ENCODE measurements at places on chromosomes 5 and 9.

GRCh38 chr9:22037954-22038690 is 29.0 kb upstream of the CDKN2B start:
- no peak for DNase-seq

- DNase-seq = peak; percentile 34
Observed at GRCh38 chr5:31855134-31856040, 216.5 kb downstream of the PDZD2 start.

- DNase-seq = no peak
Observed at GRCh38 chr9:70813141-70813540, 308.3 kb downstream of the TRPM3 start.

DNA sequence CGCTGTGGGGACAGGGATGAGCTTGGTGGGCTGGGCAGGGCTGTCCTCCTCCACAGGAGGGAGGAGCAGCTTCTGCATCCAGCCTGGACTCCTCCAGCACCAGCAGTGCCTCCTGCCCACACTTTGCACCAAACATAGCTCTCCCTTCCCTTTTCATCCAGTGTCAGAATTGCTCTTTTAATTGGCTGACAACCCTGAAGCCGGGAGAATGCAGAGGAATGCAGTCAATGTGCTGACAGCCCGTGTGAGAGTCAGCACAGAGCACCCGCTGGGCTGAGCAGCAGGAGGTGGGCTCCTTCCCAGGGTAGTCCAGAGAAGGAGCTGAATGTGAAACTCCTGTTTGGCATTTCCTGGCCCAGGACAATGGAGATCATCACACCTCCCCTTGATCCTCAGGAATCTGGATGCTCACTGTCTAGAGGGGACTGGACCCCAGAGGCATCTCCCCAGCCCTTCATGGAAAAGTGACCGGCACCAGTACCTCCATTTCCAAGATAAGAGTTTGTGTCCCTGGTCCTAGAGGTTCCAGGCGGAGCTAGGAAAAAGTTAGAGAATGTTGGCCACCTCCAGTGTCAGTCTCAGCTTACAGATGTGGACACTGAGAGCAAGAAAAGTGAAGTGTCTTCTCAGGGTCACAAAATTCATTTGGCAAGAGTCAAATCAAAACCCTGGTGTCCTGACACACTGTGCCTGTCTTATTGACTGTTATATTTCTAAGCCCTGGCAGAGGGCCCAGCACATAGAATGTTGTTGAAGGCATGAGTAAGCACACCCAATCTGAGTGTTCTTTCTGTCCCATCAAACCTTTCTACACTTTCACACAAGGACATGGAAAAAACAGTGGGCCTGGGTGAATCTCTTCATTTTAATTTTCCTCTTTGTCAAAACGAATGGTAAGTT is 202.1 kb downstream of the SNX18 start:
- no peak for DNase-seq

GRCh38 chr5:150112201-150113046 is 26.1 kb upstream of the CSF1R start:
- DNase-seq = no peak

DNA sequence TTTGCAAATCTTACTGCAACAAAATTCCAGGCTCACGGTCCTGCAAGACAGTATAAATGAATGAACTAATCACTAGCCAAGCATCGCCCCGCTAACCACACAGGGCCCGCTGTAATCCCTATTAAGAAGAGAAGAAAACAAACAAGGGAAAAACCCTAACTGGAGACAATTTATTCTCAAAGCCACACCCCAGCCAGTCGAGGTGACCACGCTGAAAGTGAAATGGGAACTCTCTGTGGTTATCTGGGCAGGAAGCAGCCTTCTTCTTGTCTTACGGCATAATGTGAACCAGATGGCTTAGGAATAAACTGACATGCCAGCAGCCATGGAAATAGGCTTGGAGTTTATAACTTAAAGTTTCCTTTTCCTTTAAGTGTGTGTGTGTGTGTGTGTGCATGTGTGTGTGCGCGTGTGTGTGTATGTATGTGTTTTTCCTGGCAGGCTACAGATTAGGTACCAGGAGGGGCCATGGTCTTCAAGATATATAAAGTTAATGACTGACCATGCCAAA is 120.2 kb downstream of the SEMA6A start:
- DNase-seq = no peak

GRCh38 chr9:133121915-133122550 is 993 bp upstream of the RALGDS start:
- no peak for DNase-seq

- no peak for DNase-seq
Observed at GRCh38 chr5:133565993-133566392, 46.3 kb downstream of the FSTL4 start.

- DNase-seq = no peak
Observed at GRCh38 chr9:85216601-85217000, 525.2 kb downstream of the AGTPBP1 start.

GRCh38 chr5:16810208-16810854 is 125.8 kb downstream of the MYO10 start:
- DNase-seq = no peak

DNA sequence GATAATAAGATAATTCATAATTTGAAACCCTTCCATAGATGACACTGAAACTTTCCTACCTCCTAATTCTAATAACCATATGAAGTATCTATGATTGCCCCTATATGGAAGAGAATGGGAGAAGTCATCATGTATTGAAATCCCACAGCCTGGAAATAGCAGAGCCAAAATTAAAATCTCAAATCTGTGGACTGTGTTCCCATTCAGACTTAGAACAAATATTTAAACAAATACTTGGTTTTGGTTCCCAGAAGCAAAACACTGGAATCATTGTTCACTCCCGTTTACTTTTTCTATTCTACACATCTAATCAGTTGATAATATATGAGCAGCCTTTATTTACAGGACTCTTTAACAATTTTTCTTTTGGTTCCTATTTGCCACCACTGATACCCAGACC is 92.6 kb upstream of the PTPRD start:
- no peak for DNase-seq

DNA sequence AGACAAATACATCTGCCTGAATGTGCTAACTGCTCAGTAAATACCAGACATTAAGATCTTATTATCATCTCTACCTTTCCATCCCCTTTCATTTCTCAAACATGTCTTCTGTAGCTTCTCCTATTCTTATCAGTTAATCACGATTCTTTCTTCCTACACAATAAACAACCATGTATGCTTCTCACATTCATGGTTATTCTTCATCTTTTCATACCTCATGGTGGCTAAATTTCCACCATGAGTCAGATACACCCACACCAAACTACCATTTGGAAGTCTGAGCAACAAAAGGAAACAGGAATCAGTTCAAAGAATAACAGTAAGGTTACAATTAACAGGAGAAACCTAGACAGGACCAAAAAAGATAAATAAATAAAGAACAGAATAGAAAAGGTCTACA is 7.7 kb downstream of the ZNF622 start:
- no peak for DNase-seq

DNA sequence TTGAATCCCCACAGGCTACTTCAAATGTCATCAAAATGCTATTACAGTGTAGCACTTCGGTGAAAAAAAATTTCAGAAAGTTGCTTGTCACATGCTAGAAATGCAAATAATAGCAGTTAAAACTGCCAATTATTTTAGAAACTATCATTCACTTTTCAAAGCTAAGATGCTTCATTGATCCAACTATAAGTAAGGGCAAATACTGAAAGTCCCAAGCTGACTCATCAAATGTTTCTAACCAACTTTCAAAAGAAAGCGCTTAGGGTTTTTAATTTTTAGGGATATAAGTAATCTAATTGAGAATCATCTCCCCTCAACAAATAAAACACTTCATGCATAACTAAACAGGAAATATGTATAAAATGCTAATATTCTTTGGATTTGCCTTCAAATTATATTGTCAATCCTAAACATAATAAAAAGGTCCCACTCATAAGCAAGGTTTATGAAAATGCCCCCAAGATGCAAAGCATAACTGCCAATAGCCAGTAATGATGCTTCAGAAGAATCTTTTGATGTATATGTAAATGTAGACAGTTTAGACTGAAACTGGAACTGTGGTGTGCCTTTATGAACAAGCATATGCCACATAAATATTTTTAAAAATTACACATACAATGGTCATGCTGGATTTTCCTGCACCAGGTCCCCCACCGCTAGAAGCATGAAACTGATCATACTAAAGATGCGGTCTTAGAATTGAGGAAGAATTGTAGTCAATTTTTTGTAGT is 12.2 kb downstream of the ACTL7A start:
- no peak for DNase-seq

DNA sequence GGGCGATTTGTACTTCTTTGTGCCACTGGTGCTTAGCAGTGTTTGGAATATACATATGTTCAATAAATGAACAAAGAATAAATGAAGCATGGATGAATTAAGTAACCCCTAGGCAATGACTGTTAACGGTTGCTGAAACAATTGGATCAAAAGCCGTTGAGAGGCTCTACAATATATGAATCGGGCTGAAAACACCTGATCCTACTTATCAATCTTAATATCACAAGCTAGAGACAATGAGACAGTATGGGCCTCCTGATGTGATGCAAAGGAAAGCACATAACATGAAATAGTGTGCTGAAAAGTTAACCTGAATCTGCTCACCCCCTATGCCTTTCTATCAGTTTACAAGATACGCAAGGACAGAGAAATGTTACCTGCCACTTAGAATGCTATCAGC is 410.3 kb upstream of the RGMB start:
- DNase-seq = no peak

DNA sequence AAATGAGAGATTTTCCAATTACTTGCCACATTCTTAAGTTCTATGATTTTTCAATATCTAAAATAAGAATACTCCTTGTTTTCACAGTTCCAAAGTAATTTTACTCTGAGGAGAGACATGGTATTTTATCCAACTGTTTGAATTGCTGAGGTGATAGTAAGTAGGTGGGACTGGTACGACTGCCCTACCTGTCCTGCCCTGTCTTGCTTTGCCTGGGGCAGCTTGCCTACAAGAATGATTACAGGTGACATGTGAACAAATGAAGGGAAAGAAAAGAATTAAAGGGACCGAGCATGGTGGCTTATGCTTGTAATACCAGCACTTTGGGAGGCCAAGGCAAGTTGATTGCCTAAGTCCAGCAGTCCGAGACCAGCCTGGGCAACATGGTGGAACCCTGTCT is 41.6 kb upstream of the HMGCS1 start:
- no peak for DNase-seq

- DNase-seq = no peak
Observed at GRCh38 chr5:142830241-142831008, 60.2 kb downstream of the ARHGAP26 start.

- DNase-seq = no peak
Observed at GRCh38 chr5:44729536-44729935, 79.2 kb upstream of the MRPS30 start.

GRCh38 chr5:145925803-145926202 is 10.6 kb upstream of the SH3RF2 start:
- DNase-seq = no peak

DNA sequence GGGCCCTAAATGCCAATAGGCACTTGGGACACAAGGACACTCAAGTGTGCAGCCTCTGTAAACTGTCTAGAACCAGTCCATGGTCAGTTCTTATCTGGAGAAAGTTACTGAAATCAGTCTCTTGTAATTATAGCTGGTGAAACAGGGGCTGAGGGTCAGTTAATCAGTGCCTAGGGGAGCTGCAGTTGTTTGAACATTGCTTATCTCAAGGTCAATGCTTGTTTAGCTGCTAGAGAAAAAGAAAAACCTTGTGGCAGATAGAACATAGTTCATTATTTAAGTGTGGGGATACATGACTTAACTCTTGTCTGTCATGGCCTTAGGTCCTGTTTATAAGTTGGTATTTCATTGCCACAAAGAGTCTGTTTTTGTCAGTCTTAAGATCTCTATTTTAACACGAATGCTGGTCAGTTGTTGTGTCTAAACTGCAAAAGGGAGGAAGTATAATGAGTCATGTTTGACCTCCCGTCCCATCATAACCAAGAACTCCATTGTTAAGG is 108.0 kb downstream of the STARD4 start:
- no peak for DNase-seq

- no peak for DNase-seq
Observed at GRCh38 chr5:54278036-54278830, 32.1 kb downstream of the ARL15 start.

DNA sequence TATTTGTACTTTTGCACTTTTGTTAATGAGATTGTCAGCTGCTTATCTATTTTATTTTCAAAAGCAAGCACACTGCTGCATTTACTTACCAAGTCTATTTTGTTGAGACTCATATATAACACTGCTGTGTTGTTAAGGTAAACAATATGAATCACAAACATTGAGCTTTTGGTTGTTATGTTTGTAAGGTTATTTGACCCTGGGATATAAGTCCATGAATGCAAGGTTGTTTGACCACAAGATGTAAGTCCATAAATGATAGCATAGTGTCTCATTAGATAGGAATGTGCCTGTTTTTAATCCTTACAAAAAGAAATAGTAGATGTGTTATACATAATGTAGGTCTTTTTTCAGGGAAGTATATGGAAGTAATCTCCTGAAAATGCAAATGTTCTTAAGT is 845.9 kb downstream of the CDH9 start:
- DNase-seq = no peak

GRCh38 chr9:124551472-124552272 is 44.5 kb upstream of the NR5A1 start:
- peak; percentile 19 for DNase-seq

DNA sequence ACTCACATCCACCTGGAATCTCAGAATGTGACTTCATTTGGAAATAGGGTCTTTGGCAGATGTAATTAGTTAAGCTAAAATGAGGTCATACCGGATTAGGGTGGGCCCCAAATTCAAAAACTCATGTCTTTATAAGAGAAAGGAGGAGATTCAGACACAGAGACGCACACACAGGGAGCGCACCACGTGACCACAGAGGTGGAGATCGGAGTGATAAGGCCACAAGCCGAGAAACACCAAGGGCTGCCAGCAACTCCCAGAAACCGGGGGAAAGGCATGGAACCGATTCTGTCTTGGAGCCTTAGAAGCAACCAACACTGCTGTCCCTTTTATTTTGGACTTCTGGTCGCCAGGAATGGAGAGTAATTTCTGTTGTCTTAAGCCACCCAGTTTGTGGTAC is 31.8 kb upstream of the LMX1B start:
- DNase-seq = no peak

DNA sequence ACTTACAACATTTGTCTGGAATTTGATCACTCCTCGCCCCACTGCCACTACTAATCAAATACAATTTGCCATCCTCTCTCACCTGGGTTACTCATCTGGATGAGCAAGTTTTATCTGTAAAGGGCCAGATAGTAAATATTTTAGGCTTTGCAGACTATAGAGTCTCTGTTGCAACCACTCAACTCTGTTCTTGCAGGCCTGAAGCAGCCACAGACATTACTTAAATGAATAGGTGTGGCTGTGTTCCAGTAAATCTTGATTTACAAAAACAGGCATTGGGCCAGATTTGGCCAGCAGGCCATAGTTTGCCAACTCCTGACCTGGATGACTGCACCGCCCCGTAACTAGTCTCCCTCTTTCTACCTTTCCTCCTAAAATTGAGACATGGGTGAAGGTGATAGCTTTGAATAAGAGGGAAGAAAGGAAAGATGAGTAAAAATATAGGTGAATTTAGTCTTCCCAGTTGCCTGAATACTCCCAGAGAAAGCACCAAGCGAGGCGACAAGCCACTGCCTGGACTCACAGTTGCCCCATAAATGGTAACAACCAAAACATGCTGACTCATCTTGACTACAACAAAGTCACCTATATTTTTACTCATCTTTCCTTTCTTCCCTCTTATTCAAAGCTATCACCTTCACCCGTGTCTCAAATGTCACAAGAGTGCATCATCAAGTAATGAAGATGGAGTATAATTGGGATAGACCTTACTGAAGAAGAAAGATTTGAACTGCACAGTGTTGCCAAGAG is 32.5 kb upstream of the SCAMP1 start:
- DNase-seq = no peak

Measured in CD4-positive, alpha-beta T cell treated with Interleukin-6 at 100 ng/mL for 8 hours (primary cell).